ENCODE measurements at places on chromosomes 4 and X.

DNA sequence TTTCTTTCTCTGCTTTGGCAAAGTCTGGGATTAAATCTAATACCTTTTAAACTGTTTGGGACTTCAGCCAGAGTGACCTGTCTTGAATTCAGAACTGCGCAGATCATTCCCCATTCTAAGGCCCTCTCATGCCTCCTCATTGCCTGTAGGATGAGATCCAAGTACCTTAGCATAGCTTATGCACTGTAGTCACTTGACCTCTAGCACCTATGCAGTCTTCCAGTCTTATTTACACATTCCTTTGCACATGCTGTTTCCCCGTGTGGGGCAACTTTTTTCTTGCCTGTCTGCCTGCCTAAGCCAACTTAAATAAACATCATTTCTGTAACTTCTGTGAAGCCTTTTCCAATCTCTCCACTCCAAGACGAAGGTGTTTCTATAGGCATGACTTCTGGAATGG lies 68.4 kb downstream of the AR start:
- no peaks in the 10 kb centered on the region for H3K36me3 ChIP-seq
- H3K4me1 ChIP-seq = no peaks in the 10 kb centered on the region
- H3K4me3 ChIP-seq = no peak overlapping the region

DNA sequence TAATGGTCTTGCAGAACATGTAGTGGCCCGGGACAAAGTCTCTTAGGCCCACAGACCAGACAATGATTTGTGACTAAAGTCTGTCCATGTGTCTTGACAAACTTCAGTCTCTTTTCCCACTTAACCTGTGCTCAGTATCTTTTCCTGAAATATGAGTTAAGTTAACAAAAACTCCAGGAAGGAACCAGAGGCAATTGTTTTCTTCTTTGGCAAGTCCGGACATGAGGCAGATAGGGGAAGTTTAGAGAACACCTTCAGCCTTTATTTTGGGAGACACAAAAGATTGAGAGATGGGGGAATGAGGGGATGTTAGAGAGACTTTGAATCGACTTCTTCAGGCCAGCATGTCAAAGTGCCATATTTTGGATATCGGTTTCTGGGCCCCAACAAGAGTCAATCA lies 80.2 kb upstream of the FRMPD4 start:
- no peak overlapping the region for H3K4me3 ChIP-seq
- H3K27ac ChIP-seq = no peak overlapping the region
- H3K27me3 ChIP-seq = no peaks in the 10 kb centered on the region
- no peaks in the 10 kb centered on the region for H3K36me3 ChIP-seq
- no peak for DNase-seq

DNA sequence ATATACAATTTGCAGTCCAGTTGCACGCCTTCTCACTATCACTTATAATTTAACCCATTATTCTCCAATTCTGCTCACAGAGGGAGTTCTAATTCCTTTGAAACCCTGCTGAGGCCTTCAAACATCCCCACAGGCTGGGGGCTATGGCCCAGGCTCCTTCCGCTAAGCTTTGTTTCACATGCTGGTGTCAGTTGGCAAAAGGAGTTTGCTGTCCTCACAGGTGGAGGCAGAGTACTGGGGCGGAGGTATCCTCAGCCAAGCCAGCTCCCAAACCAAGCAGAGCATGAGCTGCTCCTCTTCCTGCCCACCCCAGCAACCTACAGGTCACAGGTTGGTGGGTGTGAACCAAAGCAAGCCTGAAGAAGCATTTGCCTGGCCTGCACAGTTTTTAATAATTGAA lies 21.5 kb downstream of the BTC start:
- H3K27ac ChIP-seq = no peak overlapping the region
- no peaks in the 10 kb centered on the region for H3K36me3 ChIP-seq
- H3K4me1 ChIP-seq = no peaks in the 10 kb centered on the region
- no peak overlapping the region for H3K4me3 ChIP-seq
- DNase-seq = no peak
- H3K27me3 ChIP-seq = no peaks in the 10 kb centered on the region

DNA sequence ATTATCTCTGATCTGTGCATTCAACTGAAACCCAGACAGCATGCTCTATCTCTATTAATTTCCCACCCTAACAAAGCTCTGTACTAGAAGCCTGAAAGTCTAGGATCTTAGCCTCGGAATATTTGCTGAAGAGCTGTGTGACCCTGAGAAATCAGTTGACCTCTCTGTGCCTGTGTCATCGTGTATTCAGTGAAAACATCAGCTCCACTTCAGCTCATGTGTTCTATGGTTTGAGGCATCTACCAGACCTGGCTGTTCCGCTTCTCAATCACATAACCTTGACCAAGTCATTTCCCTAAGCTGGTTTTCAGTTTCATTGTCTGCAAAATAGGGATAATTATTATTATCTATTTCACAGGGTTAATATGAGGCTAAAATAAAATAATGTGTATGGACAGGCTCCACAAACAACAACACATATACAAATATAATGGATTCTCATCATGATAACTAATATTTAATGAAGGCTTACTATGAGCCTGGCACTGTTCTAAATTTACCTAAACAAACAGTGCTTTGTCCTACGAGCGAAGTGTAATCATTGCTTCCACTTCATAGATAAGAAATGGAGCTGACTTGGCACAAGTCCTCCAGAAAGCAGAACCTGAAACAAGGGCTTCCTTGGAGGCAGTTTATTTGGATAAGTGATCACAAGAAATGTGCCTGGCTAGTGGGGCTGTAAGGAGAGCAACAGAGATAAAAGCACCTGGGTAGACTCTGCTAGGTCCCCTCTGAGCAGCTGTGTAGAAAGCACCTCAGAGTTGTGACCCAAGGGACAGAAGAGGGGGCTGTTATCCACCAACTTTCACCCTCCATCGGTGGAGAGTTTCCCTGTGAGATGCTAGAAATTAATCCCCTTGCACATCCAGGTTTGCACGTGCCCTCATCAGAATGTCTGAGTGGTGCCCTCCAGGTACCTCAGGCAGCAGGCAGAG lies 356.9 kb downstream of the RAB28 start:
- no peaks in the 10 kb centered on the region for H3K27me3 ChIP-seq
- no peaks in the 10 kb centered on the region for H3K36me3 ChIP-seq
- H3K4me3 ChIP-seq = no peak overlapping the region
- no peak overlapping the region for H3K27ac ChIP-seq
- no peaks in the 10 kb centered on the region for H3K4me1 ChIP-seq

- no peak for DNase-seq
- H3K36me3 ChIP-seq = no peaks in the 10 kb centered on the region
- no peaks in the 10 kb centered on the region for H3K27me3 ChIP-seq
- H3K4me1 ChIP-seq = no peaks in the 10 kb centered on the region
Measured at GRCh38 chr4:3330707-3331106, 37.9 kb downstream of the RGS12 start.

- H3K4me1 ChIP-seq = no peaks in the 10 kb centered on the region
- no peaks in the 10 kb centered on the region for H3K27me3 ChIP-seq
- H3K36me3 ChIP-seq = no peaks in the 10 kb centered on the region
- DNase-seq = no peak
- no peak overlapping the region for H3K4me3 ChIP-seq
Measured at GRCh38 chr4:53040851-53041250, 178.7 kb downstream of the RASL11B start.

- no peak for DNase-seq
- H3K4me1 ChIP-seq = no peaks in the 10 kb centered on the region
- no peak overlapping the region for H3K27ac ChIP-seq
- no peaks in the 10 kb centered on the region for H3K36me3 ChIP-seq
- H3K4me3 ChIP-seq = no peak overlapping the region
- H3K27me3 ChIP-seq = no peaks in the 10 kb centered on the region
Measured at GRCh38 chr4:3311489-3312171, 18.8 kb downstream of the RGS12 start.

Data from uterus (tissue), 4 donors.